ENCODE measurements at places on chromosomes 12 and 14.

DNA sequence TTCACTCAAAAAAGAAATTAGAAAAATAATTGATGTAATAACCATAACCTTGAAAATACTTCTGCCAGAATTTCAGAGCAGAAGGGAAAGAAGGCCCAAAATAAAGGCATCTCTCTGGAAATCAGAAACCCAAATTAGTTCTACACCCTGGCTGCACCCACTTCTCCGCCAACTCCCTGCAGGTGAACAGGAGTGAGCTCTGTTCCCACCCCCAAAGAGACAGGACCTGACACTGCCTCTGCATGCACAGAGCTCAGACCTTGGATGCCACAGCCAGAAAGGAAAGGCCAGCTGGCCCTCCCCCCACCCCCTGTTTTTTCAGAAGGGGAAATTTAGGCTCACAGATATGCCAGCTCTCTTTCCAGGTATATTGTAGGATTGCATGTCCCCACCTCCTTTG lies 228.2 kb downstream of the BCL11B start:
- DNase-seq = no peak

- no peak for DNase-seq
Observed at GRCh38 chr12:40171501-40171900, 53.3 kb upstream of the LRRK2 start.

DNA sequence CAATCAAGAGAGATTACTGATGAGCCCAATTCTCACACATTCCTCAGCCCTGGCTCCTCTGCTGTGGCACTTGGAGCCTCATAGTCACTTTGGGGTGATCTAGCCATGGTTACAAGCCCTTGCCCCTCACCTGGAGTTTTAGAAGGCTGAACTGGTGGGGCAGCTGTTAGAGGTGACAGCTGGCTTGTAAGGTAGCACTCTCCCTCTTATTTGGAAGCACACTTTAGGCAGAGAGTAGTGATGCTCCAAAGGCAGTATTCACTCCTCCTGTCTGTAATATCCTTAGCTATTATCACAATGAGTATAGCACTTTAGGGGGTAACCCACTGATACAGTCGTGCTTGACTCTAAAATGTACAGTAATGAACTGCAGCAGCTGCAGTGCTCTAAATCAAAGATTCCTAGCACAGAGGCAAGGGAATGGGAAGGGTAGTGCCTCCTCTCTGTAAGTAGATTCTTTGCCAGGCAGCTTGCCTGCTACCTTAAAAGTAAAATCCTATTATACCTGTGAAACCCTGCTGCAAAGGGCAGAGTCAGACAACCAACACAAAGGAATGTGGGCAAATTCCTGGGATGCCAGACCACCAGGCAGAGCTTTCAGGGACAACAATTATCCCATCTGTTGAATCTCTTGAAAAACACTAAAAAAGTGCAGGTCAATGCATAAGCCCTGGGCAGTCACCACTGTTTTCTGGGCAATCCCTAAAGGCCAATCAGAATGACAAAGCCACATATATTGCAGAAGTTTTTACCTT lies 336.3 kb downstream of the NOVA1 start:
- DNase-seq = no peak

DNA sequence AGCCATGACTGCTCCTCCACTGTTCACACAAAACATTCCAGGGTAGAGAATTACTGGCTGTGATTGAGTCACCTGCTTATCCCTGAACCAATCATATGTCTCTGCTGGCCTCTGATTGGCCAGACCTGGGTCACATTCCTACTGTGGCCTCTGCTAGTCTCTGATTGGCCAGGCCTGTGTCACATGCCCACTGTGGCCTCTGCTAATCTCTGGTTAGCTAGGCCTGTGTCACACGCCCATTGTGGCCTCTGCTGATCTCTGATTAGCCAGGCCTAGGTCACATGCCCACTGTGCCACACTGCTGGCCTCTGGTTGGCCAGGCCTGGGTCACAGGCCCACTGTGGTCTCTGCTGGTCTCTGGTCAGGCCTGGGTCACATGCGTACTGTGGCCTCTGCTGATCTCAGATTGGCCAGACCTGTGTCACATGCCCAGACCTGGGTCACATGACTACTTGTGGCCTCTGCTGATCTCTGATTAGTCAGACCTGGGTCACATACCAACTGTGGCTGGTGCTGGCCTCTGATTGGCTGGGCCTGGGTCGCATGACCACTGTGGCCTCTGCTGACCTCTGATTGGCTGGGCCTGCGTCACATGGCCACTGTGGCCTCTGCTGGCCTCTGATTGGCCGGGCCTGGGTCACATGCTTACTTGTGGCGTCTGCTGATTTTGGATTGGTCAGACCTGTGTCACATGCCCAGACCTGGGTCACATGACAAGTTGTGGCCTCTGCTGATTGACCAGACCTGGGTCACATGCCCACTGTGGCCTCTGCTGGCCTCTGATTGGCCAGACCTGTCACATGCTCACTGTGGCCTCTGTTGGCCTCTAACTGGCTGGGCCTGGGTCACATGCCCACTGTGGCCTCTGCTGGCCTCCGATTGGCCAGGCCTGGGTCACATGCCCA lies 251.6 kb downstream of the SLC15A4 start:
- no peak for DNase-seq

DNA sequence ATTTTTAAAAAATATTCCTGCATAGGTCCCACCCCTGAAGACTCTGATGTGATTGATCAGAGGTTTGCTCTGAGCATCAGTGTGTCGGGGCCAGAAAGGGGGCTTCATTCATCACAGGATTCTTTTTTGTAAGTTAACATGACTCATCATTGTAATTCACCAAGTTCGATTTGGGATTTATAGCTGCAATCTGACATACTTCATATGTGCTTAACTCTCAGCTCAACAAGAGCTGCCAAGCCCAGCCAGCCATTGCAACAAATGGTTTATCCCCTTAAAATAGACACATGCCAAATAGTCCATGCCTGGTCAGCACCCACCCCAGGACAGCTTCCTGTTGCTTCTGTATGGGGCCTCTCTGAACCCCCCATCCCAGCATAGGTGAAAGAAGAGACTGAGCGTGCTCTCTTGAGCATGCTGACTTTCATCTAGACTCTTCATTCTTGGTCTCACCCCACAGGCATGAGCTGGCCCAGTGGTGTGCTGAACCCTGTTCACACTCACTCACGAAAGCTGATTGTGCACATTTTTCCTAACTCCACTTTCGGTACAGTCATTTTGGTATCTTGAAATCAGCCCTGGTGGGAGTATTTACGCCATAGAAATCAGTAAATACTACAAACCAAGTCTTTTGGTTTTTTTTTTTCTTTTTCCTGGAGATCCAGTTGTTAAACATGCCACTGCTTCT lies 101.4 kb downstream of the STAB2 start:
- no peak for DNase-seq

DNA sequence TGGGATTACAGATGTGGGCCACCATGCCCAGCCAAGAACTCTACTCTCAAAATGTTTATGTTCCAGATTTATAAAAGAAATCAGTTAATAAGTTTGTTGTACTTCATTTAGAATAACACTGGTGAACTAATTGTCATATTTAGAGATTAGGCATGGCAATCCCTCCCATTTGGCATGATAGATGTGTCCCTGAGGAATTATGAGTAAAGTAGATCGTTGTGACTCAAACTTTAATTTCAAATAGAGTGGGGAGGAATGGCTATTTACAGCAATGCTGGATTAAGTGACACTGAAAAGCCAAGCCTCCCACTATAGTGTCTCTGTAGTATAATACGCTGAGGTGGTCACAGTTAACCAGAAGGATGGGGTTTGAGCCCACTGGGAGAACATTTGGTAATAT lies 39.3 kb upstream of the RTRAF start:
- no peak for DNase-seq

- no peak for DNase-seq
Observed at GRCh38 chr12:119019166-119019565, 37.8 kb downstream of the SRRM4 start.

- DNase-seq = no peak
Observed at GRCh38 chr12:57142121-57142520, 5.3 kb downstream of the LRP1-AS start.

DNA sequence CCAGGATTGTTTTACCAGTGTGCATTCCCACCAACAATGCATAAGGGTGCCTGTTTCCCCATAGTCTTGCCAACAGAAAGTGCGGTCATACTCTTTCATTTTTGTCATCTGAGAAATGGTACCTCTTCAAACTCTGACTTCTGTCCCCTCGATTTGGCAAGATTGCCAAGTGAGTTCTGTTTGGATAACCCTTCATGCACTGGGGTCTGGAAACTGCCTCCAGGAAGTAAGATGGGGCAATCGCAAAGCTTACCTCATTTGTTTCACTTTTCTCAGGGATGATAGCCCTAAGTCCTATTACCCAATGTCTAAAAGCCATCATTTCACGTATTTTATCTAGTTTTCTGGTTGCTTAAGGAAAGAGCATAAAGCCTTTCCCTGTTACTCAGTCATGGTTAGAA lies 28.6 kb upstream of the NR1H4 start:
- DNase-seq = peak; percentile 72

DNA sequence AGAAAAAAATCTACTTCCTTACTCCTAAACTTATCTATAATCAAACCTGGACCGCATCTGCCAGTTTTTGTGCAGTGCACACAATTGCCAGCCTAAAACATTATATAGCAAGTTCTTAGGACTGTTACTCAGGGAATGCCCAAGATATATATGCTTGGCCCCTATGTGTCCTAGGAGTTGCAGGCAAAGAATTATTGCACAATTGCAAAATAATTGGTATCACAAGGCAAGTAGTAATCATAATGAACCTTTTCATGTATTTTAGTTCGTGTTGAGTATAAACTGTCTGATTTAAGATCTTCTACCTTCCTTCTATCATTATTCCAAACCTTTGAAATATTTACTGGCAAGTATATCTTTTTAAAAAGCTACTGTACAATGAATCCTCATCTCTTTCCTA lies 45.5 kb downstream of the TMTC3 start:
- no peak for DNase-seq

DNA sequence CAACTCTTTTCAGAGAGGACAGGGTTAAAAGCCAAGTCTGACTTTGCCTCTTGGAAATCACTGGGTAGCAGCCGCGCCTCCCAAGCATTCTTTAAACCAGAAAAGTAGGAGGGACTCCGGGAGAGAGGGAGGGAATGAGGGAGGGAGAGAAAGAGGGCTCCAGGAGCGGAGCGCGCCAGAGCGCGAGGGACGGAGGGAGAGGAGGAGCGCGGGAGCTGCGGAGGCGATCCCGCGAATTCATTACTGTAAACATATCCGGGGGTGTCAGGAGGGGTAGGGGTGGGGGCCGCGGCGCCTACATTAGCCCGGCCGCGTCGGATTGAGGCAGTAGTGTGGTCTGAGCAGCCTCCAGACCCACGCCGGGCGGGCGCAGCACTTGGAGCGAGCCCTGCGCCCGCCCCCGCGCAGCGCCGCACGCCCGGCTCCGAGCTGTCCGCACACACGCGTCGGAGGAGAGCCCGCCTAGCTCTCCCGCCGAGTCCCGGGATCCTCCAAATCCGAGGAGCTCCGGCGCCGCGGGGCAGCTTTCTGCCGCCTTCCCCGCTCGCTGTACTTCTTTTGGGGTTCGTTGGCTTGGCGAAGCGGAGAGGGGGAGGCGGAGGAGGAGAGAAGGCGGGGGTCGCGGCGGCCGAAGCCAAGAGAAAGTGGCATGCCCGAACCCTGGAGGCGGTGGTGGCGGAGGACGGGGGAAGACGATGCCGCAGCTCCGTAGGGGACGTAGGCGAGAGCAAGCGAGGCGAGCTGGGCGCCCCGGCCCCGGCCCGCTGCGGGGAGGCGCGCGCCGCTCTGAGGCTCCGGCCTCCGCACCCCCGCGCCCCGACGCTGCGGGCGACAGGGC lies 3.3 kb downstream of the FLRT2 start:
- DNase-seq = no peak

DNA sequence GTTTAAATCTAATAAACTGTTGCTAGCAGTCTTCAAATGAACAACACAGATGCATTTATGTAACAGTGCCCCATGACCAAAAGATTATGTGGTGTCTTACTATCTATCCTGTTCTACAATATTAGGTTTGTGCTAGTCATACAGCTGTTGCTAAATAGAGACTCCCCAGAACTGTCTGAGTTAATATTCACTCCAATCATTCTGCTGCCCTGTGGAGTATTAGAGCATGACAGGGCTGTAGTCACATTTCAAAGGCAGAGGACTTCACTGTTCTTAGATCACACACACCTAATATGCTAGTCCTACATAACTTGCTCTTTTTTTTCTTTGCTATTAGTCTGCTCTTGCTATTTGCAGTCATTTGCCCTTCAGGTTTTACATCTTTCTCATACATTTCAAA lies 157.6 kb upstream of the MDGA2 start:
- no peak for DNase-seq

- peak; percentile 90 for DNase-seq
Observed at GRCh38 chr14:50943943-50944646, at the start of gene PYGL. Gene PYGL (minus strand): TSS chr14:50944483. CDS start chr14:50944403, 80 bp downstream.
